ENCODE measurements at places on chromosomes 2 and 18.

- DNase-seq, result no peak
These were observed 18.1 kb upstream of the TMEM237 start for GRCh38 chr2:201661366-201661765.

- no peak for DNase-seq
These were observed 20.5 kb upstream of the KIF1A start for GRCh38 chr2:240840435-240841060.

DNA sequence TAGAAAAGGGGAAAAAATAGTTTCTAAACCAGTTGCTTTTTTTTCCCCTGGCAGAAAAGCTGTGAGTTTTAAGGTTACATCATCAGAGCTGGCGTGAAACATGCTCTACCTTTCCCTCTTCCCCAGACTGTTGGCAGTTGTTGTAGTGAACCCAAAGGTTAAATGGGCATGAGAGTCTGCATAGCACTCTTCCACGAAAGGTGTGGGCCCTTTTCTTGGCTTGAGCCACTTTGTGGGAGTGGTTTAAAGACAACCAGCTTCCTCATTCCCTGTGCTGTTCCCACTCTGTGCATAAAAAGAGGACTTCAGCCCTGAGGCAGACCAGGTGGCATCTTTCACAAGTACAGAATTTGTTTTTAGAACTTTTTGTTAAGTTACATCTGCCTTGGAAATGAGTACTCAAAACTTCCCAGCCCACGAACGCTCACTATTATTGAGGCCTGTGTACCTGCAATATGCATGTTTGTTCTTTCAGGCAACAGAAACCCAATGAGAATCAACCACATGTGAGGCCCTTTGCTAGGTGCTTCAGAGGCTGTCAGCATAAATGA is 243.8 kb downstream of the BABAM2 start:
- no peak for DNase-seq

- no peak for DNase-seq
These were observed 109.1 kb downstream of the ATL2 start for GRCh38 chr2:38268001-38268400.

- no peak for DNase-seq
These were observed 14.5 kb upstream of the ASPRV1 start for GRCh38 chr2:69975853-69976462.

GRCh38 chr2:188604579-188604978 is 312.9 kb downstream of the GULP1 start:
- DNase-seq, result no peak
